Foreskin melanocyte (primary cell): ENCODE measurements at places on chromosomes 4 and X.
A peak's percentile ranks its signal among the peaks of the same experiment; 100 is the strongest.

GRCh38 chr4:13642170-13642950 is 14.8 kb upstream of the BOD1L1 start:
- DNase-seq, result peak; percentile 64

DNA sequence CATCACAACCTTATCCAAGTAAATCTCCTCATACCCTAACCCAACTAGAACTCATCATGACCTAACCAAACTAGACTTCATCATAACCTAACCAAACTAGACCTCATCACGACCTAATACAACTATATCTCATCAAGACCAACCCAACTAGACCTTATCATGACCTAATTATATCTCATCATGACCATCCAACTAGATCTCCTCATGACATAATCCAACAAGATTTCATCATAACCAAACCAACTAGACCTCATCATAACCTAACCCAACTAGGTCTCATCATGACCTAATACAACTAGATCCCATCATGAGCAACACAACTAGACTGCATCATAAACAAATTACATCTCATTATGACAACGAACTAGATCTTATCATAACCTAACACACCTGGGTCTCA is 86.4 kb downstream of the DHRSX start:
- DNase-seq, result no peak

DNA sequence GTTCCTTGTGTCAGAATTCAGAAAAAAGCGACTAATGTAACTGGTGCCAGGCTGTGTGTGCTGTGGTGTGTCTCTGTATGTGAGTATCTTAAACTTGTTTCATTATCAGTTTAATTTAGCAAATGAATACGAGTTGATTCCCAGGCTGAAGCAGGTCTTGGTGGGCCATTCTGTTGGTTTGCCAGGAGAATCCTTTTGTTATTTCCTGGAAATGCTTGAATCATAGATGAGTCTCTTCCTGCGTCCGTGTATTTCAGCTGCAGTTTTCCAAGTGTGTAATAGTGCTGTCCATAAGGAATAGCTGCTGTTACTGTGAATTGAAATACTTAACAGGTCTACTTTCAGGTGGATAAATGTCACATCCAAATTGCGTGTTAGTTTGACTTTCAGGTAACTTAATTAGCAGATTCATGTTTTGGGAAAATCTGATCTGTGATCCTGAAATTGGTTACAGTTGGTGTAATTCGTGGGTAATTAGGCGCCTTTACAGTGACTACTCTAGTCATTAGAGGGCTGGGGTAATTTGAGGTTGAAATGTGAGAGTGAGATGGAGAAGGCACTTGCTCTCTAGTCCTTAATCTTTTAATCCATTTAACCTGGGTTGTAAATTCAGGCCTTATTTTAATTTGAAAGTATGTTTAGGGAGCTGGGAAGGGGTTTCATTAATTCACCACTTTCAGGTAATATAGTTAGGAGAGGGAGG is 23.8 kb downstream of the TMEM131L start:
- no peak for DNase-seq

GRCh38 chrX:1491851-1492349 is 39.2 kb upstream of the ASMTL start:
- DNase-seq, result peak; percentile 24

GRCh38 chrX:13863324-13863723 is 46.4 kb upstream of the GPM6B start:
- peak; percentile 78 for DNase-seq
